Uterus (tissue), 4 donors: ENCODE measurements at places on chromosomes 4 and X. TPM values are rescaled to one million over a fixed set of nuclear protein-coding genes. Genes with fewer than 3 reads are reported as not detected.

The DSPP gene
- not detected for total RNA-seq

The GABRE gene
- total RNA-seq = 27.0 TPM

The HSFX2 gene
- not detected for total RNA-seq

The CTAG1A gene
- total RNA-seq = not detected

The PTTG2 gene
- total RNA-seq = 0.90 TPM

The VSIG4 gene
- 18.9 TPM for total RNA-seq

The HELT gene
- total RNA-seq = not detected

The SSX4B gene
- not detected for total RNA-seq

DNA sequence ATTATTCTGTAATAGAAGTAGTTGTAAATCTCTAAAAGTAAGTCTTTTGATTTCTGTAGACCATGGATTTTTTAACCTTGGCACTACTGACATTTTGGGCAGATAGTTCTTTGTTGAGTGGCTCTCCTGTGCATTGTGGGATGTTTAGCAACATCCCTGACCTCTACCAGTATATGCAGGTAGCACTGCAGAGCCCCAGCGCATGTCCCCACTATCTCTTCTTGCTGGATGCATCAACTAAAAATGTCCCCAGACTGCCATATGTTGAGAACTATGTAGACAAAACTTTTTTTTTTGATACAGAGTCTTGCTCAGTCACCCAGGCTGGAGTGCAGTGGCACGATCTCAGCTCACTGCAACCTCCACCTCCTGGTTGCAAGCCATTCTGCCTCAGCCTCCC, 4.8 kb downstream of the UBE2K start:
- DNase-seq = no peak

DNA sequence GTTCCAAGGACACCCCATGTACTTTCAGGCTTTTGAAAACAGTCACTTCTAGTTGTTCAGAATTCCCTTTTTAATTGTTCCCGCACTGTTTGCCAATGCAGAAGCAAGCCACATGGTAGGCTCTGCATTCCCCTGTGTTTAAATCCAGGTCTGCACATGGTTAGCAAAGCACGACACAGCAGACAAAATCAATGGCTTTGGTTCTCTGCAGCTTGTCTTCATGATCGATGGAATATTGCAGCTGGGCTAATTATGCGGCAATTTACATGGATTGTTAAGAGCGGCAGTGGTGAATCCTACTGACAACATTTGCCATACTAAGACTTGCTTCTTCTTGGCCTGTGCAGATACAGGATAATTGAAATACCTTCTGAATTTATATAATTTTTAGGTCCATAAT, 20.6 kb upstream of the INPP4B start:
- no peak for DNase-seq

- DNase-seq = no peak
Observed at GRCh38 chr4:100828986-100829685, 311.3 kb upstream of the EMCN start.

- no peak for DNase-seq
Observed at GRCh38 chr4:187883836-187884475, 111.6 kb upstream of the ZFP42 start.

DNA sequence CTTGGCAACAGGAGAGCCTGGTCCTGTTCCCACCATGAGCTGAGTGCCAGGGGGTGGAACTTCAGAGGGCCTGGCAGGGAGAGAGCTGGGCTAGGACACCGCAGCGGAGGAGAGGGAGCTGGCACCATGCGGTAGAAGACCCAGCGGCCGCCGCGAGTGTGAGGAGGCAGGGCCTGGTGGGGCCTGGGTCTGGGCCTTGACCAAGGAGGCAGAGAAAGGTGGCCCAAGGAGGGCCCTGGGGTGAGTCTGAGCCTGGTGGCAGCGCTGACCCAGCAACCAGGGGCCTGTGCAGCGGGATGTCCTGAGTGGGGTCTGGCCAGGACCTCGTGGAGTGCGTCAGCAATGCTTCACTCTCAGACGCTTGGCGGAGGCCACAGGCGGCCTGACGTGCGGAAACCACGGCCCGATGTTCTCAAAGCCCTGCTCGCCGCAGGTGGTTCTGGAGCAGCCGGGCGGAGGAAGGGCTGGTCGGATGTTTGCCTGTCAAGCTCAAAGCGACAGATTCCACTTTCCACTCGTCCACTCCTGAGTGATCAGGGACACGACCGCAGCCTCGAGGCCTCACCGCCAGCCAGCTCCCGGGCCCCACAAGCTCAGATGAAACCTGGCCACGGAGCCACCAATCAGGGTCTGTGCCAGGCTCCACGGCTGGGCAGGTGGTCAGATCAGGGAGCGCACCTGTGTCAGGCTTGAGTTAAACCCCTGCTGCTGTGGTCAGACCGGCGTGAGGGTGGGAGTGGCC, 20.8 kb downstream of the ATP5ME start:
- DNase-seq = no peak

GRCh38 chrX:122219226-122219625, 964.9 kb upstream of the GRIA3 start:
- DNase-seq = no peak

DNA sequence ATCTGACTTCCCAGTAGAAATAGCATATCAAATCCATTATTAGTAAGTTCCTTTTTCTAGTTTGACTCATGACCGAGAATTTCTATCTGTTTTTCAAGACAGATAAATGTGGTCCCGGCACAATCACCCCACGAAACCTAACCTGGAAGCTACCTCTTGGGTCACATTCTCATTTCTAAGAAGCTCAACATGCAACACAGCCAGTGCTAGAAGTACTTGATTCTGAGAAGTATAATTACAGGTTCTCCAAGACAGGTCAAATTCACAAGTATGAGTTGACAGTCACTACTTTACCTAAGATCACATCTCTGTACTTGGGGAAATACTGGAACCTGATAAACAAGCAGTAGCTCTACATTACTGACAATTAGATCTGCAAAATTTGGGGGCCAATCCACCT, 54.0 kb upstream of the PLAC1 start:
- no peak for DNase-seq

GRCh38 chrX:155143959-155144548, 72.2 kb upstream of the VBP1 start:
- DNase-seq = no peak

DNA sequence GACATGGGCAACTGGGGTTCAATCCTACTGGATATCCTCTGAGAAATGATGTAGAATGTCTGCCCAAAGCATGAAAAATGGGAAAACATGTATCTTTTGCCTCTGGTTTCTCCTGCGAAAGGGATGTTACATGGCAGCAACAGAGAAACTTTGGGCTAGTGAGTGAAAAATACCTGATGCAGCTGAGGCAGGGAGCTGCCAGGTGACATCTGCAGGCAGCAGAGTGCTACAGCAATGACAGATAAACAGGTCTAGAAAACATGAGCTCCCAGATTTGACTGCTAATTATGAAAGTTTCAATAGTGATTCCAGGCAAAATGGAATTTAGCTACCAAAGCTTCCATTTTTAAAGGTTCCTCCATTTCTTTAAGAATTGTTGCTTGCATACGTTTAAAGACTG, 4.8 kb upstream of the CXCL1 start:
- DNase-seq = no peak
